ENCODE measurements at places on chromosomes 16 and 17.

GRCh38 chr17:73550556-73550955, 93.7 kb downstream of the SDK2 start:
- no peak for DNase-seq

- peak; percentile 79 for DNase-seq
These were observed 742 bp downstream of the PFN1 start for GRCh38 chr17:4947411-4948165.

DNA sequence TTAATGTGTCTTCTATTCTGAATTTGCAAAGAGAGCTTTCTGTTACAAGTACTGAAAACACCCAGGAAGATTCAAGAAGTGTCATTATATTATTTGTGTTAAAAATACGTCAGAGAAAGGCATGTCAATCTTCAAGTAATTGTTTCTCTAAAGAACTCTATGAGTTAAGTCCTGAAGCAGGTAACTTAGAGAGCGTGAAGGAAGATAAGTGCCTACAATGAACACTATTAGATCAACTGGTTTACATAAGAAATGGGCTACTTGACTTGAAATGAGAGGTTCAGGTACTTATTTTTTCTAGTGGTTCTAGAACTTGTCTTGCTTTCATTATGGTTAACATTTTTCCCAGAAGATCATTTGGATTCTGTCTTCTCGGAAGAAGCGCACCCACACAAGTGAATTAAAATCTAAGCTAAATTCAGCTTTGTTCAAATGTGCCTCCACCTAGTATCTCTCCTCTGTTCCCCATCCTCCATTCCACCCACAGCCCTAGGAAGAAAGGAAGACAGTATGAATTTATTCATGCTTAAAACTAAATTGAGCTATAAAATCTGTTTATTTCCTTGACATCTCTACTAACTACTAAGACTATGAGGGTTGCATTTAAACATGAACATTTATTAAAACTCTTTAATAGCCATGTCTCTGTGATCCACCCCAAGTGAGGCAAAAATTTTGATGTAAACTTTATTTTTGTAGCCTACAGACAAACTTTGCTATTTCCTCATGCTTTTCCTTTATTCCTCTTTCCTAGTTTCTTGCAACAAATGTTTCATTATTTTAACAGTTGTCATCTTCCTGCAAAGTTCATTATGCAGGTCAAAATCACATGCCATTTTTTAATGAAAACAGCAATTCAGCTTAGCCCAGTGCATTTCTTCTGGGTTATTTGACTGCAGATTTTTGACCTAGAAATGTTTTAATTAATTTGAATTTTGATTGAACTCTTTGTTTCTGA, 206.8 kb downstream of the KCNJ2 start:
- no peak for DNase-seq

DNA sequence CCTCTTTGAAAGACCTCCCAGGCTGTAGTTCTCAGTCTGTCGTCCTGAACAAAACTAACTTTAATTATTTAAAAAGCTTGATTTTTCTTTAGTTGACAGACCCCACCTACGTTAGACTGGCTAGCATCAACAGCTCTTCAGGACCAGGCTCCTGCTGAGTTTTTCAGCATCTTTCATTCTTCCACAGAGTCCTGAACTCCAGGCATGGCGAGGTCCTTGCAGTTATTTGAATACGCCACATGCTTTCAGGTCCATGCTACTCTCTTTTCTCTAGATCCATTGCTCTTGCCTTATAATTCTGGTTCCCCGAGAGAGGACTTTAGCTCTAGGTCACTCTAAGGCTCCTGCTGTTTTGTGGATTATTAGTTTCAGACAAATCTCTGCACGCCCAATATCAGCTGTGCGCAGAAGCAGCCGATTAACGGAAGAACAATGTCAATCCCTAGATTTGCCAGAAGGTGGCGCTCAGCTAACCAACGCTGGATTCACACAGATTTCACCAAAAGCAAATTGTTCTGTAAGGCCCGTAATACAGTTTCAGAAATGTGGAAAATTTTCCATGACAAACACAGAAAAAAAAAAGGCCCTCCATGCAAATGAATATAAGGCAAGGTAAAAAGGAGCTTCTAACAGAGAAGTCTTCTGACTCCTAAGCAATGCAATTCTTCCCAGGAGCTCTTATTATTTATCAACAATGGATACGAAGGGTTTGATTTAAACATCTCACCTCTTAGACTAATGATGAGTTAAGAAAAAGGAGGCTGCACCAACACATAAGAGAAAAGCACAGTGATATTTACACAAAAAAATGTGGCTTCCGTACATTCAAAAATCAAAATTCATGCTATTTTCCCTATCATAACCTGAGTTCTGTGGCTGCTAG, 33.5 kb upstream of the BCO1 start:
- DNase-seq: peak; percentile 66

- no peak for DNase-seq
These were observed 676 bp upstream of the KRT13 start for GRCh38 chr17:41505809-41506767.

- DNase-seq: no peak
These were observed 1.1 kb upstream of the HOXB7 start for GRCh38 chr17:48611681-48612455.

DNA sequence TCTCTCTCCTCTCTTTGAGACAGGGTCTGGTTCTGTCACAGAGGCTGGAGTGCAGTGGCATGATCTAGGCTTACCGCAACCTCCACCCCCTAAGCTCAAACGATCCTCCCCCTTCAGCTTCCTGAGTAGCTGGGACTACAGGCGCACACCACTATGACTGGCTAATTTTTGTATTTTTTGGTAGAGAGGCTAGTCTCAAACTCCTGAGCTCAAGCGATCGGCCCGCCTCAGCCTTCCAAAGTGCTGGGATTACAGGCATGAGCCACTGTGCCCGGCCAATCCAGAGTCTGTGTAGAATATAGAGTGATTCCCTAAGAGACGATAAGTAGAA, 65.8 kb upstream of the RPH3AL start:
- DNase-seq: peak; percentile 68

DNA sequence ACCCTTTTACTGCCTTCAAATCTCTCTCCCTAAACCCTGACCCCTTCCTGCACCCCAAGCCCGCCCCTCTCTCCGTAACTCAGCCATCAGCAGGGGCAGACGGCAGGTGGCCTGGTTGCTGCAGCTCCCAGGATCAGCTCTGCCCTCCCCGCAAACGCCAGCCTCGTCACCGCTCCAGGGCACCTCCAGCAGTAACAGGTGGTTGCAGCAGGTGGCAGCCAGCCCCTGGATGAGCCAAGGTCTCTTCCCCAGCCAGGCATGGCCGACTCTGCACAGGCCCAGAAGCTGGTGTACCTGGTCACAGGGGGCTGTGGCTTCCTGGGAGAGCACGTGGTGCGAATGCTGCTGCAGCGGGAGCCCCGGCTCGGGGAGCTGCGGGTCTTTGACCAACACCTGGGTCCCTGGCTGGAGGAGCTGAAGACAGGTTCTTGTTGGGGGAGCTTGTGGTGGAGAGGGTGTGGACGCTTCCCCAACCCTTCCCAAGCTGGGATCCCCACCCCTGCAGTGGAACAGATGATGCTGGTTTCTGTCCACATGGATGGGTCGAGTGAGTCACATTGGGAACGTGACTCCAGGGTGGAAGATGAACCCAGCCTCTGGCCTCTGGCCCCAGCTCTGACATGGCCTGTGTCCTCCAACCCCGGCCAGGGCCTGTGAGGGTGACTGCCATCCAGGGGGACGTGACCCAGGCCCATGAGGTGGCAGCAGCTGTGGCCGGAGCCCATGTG, 558 bp downstream of the HSD3B7 start:
- DNase-seq: no peak

- DNase-seq: no peak
These were observed 212.8 kb upstream of the ELAC2 start for GRCh38 chr17:13230350-13231264.

- no peak for DNase-seq
These were observed 52.8 kb downstream of the MARCHF10 start for GRCh38 chr17:62755141-62755851.

DNA sequence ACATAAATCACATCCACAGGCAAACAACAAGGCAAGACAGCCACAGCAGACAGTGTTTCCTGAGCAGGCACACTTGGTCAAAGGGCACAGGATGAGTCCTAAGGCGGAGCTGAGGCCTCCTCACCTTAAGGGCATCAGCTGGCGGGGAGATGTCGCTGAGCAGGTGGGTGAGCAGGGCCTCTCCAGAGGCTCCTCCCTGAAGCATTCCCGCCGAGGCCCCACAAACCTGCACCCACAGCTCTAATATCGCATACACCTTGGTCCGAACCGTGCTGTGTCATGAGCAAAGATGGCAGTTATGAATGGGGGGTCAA, 29.3 kb downstream of the PELP1 start:
- DNase-seq: no peak

DNA sequence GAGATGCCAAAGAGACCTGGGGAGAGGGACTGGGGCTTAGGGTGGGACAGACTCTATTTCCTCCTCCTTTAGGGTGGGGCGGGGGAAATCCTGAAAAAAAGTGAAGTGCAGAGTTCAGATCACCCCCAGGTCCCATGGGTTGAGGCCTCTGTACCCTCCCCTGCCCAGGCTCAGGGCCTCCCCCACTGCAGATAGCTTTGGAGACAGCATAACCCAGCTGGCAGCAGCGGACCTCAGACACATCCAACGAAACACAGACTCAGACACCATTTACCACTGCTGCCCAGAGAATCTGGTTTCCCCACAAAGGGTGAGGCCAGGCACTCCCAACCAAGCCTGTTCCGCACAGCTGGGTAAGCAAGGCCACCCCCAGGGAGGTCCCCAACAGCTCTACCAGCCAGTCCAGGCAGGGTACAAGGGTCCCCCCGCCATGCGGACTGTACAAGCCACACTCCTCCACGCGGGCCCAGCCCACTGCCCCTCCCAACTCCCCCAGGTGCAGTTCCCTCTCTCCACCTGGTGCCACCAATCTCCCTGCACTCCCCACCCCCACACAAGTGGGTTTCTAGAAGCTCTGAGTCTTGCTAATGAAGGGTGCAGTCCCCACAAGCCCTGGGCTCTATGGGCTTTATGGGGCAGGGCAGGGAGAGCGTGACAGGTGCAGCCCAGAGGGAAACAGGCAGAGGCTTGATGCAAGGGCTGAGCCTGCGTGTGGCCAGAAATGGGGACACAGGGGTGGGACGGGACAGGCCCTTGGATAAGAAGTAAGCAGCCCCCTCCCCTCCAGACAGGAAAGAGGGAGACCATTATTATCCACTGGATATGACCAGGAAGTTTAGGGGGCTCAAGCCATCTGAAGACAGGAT, 8.9 kb downstream of the RHBDF2 start:
- peak; percentile 29 for DNase-seq
